Spleen (tissue), 13 donors: ENCODE measurements at places on chromosomes 12 and 14. TPM values are rescaled to one million over a fixed set of nuclear protein-coding genes. Genes with fewer than 3 reads are reported as not detected.

SLC24A4 gene
- polyA plus RNA-seq: 1.1 TPM

DNA sequence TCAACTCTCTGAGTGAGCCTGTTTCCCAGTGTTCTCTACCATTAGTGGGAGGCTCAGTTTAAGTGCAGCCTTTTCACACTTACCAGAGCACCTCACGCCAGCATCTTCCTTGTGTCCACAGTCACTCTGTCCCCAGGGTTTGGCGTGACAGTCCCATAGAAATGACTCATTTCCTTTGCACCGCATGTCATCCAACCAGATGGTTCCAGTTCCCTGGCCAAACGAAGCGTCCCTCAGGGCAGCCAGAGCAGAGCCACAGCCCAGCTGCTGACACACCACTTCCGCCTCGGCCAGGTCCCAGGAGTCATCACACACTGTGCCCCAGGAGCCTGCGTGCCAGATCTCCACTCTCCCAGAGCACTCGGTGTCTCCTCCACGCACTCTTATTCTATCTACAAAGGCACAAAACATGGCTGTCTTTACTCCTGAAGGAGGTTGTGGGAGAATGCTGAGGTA, 65.4 kb downstream of the ACSM4 start:
- no peaks in the 10 kb centered on the region for H3K4me1 ChIP-seq
- peak; percentile 56 for DNase-seq
- no peak overlapping the region for H3K4me3 ChIP-seq
- no peak overlapping the region for H3K27ac ChIP-seq
- H3K36me3 ChIP-seq: no peaks in the 10 kb centered on the region

- no peaks in the 10 kb centered on the region for H3K36me3 ChIP-seq
- no peaks in the 10 kb centered on the region for H3K27me3 ChIP-seq
- H3K27ac ChIP-seq: peak overlapping the region; percentile 87
- peak; percentile 83 for DNase-seq
- peaks cover 40% of the 10 kb centered on the region for H3K4me1 ChIP-seq
- H3K4me3 ChIP-seq: peak overlapping the region; percentile 7
Observed at GRCh38 chr12:92466391-92467305, 236.1 kb upstream of the PLEKHG7 start.

KRT7 gene
- polyA plus RNA-seq: 1.9 TPM

DNA sequence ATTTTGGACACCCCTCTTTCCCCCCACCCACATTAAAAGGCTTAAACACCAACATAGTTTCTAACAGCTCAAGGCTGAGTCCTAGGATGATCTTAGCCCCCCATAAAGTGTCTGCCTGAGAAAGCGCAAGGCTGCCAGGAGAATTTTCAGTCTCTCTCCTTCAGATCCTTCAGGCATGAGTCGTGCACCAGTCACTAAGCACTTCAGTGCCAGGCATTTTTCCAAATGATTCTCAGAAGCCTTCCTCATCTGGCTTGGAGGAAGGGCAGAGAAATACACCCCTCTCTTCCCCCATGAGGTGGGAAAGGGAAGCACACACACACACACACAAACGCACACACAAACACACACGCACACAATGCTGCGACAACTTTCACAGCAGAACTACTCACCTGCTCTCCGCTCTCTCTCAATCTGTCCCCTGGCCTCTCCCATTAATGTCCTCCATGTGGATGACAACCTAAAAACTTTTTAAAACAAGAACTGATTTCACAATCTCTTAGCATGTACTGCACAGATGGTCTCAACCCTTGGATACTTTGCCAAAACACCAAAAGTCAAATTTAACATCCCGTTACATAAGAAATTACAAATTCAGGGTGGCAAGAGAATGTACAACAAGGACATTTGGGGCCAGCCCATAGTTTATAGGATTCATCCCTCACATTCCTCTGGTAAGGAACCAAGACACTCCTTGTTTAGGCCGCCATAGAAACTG, 49.8 kb downstream of the CKAP4 start:
- H3K27ac ChIP-seq: no peak overlapping the region
- H3K4me1 ChIP-seq: no peaks in the 10 kb centered on the region
- no peak for DNase-seq
- no peak overlapping the region for H3K4me3 ChIP-seq

DNA sequence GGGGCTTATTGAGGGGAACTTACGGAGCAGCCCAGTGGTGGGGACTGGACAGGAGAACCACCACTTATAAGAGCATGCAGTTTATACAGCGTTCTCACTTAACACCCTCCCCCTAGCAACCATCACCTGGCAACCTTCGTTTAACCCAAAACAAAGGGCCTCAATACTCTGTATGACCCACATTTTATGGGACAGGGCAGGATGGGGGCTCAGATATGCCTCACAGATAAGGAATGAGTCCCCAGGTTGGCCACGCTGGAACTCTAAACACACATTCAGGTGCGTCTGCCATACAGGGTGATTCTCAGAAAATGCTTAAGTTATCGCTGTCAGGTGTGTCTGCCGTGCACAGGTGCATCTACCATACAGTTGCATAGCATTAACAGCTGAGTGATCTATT, 99.2 kb downstream of the GCH1 start:
- H3K27ac ChIP-seq: no peak overlapping the region
- H3K4me1 ChIP-seq: peaks cover 3% of the 10 kb centered on the region
- H3K4me3 ChIP-seq: no peak overlapping the region
- no peaks in the 10 kb centered on the region for H3K36me3 ChIP-seq
- no peak for DNase-seq

SLC10A1 gene
- not detected for polyA plus RNA-seq

DNA sequence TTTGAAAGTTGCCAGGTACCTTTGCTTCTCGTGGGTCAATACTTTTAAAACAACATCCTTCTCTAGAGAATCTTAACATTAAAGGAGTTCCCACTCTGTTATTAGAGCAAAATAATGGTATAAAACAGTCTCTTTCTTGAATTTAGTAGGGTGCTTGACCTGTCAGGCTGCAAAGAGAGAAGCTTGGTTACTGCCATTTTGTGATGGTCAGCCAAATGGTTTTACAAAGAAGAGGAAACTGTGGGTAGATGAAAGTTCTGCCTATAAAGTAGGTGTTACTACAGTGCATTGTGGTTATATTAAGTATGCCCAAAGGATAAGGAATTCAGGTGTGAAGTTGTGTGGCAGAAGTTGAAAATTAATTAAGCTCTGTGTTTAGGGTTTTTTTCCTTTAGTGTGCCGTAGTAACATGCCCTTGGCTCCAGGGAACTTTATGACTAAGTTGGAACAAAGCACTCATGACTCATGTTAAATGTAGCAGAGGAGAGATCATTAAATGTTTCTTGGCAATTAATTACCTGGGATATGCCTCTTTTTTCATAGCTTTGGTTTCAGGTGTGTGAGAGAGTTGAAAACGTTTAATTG, 354.0 kb upstream of the KITLG start:
- H3K36me3 ChIP-seq: no peaks in the 10 kb centered on the region
- no peak overlapping the region for H3K27ac ChIP-seq
- H3K4me3 ChIP-seq: no peak overlapping the region

DNA sequence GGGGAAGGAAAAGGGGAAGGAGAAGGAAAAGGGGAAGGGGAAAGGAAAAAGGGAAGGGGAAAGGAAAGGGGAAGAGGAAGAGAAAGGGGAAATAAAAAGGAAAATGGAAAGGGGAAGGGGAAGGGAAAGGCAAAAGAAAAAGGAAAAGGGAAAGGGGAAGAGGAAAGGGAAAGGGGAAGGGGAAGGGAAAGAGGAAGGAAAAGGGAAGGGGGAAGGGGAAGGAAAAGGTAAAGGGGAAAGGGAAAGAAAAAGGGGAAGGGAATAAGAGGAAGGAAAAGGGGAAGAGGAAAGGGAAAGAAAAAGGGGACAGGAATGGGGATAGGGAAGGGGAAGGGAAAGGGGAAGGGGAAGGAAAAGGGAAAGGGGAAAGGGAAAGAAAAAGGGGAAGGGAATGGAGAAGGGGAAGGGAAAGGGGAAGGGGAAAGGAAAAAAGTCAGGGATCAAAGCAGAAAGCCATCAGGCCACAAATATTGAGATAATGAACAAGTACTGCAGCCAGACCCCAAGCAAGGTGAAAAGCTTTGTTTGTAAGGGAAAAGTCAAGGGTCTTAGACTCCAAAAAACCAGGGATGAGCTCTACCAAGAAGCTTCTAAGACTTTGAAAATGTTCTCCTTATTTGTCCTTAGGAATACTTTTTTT, 20.0 kb downstream of the DICER1 start:
- peaks cover 68% of the 10 kb centered on the region for H3K4me1 ChIP-seq
- H3K27me3 ChIP-seq: no peaks in the 10 kb centered on the region
- no peak overlapping the region for H3K4me3 ChIP-seq

- DNase-seq: no peak
- H3K4me3 ChIP-seq: no peak overlapping the region
- no peaks in the 10 kb centered on the region for H3K27me3 ChIP-seq
- no peaks in the 10 kb centered on the region for H3K36me3 ChIP-seq
- H3K4me1 ChIP-seq: no peaks in the 10 kb centered on the region
Observed at GRCh38 chr12:16955083-16955657, 349.2 kb upstream of the LMO3 start.

DNA sequence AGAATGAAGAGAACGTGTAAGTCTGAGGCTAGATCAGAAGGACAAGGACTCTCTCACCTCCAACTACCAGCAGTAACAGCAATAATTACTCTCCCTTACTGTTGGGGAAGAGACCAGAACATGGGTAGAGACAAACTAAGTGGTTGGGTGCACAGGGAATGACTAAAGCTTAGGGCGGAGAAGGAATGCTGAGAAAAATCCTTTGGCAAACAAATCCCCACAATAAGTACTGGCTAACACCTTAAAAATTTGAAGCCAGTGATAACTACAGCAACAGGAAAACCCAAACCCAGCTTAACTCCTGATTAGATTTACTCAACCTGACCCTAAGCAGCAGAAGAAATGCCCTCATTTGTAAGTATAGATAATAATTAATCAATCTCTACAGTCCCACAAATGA, 759.0 kb downstream of the AACS start:
- H3K4me1 ChIP-seq: no peaks in the 10 kb centered on the region
- no peak overlapping the region for H3K27ac ChIP-seq
- H3K4me3 ChIP-seq: no peak overlapping the region
- no peaks in the 10 kb centered on the region for H3K36me3 ChIP-seq
- no peaks in the 10 kb centered on the region for H3K27me3 ChIP-seq
- no peak for DNase-seq
